ENCODE measurements at places on chromosomes 7 and 10.

GRCh38 chr7:7527047-7527446, 8.6 kb downstream of the COL28A1 start:
- DNase-seq = no peak

GRCh38 chr7:137399827-137400823, 56.6 kb upstream of the PTN start:
- peak; percentile 57 for DNase-seq

- DNase-seq = no peak
Measured at GRCh38 chr7:28792858-28793257, 165.3 kb downstream of the TRIL start.

- no peak for DNase-seq
Measured at GRCh38 chr10:47207281-47207615, 92.7 kb upstream of the GDF10 start.

- no peak for DNase-seq
Measured at GRCh38 chr7:83156006-83156405, 6.7 kb downstream of the PCLO start.

GRCh38 chr7:101632641-101633040, 3.5 kb upstream of the MYL10 start:
- no peak for DNase-seq

DNA sequence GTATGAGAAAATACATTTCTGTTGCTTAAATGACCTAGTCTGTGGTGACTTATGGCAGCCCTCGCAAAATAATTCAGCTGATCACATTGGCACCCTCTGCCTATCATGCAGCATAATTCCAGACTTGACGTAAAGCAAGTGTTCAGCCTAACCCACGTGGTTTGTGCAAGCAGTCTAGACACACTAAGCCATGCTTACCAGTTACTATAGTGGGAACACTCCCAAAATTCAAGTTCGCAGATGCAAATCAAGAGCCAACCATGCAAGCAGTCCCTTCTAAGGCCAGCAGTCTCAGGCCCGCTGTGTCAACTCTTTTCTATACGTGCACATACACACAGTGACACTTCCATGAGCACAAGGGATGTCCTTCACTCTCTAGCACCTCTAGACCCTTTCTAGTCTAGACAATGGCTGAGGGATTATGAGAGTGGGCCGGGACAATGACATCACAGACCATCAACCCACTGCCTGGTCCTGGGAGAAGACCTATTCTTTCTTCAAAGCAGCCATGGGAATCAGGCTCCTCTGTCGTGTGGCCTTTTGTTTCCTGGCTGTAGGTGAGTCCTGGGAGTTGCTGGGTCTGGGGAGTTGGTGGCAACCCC, 29.0 kb upstream of the PRSS1 start:
- DNase-seq = no peak

GRCh38 chr7:28165261-28165660, 15.3 kb downstream of the JAZF1 start:
- peak; percentile 68 for DNase-seq

- DNase-seq = no peak
Measured at GRCh38 chr7:77501192-77501515, 35.9 kb upstream of the PTPN12 start.

DNA sequence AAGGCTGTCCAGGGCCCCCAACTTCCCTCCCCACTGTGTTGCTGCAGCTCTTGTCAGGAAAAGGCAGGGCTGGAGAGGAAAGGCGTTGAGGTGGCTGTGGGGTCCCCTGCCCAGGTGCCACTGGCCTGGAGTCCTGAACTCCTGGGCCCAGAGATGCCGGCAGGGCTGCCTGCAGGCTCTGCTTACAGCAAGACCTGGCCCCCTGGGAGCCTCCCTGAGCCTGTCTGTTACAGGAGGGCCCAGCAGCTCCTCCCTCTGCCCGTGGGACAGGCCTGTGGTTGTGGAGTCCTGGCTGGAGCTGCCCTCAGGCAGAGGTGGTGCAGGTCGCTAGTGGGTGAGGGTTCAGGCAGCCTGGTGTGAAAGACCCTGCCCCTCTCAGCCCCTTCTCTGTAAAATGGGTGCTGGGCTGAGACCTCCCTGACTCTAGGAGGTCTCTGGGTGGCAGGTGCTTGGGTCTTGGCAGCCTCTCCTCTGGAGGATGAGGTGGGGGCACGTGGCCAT, 9.9 kb downstream of the ANTXRL start:
- DNase-seq = no peak

DNA sequence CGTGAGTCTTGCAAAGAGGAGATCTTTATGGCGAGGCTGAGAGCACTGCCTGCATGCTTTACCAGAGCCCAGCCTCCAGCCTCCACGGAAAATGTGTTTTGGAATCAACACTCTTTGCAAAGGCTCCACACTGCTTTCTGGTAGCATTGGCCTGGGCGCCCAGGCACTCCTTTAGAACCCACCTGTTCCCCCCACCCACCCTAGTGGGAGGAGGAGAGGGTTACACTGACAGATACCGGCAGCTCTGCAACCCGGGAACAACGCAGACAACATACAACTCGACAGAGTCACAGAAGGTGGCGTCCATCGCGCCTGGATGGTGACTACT, 5.5 kb upstream of the MNX1 start:
- DNase-seq = no peak

- peak; percentile 37 for DNase-seq
Measured at GRCh38 chr7:76155938-76156337, 45.8 kb upstream of the SRRM3 start.

GRCh38 chr10:79407811-79408795, 37.3 kb downstream of the ZCCHC24 start:
- peak; percentile 76 for DNase-seq

DNA sequence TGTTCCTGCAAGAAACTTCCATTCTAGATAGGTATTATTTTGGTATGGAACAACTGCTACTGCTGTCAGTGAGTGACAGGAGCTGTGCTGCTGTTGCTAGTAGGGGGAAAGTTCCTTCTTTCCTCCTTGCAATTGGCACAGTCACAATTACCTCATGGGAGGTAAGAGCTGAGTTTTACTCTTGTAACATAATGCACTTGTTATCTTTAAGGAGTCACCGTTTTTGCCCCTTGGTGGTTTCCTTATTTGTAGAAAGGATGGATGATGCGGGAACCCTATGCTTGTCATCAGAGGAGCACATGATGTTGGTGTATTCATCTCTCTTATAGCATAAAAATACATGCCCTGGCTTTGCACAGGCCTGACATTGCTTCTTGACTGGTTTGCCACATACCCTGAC, 234.7 kb upstream of the NPY start:
- DNase-seq = no peak

GRCh38 chr7:49767719-49768118, 5.7 kb upstream of the VWC2 start:
- DNase-seq = no peak

- DNase-seq = no peak
Measured at GRCh38 chr7:3179456-3179855, 121.6 kb upstream of the SDK1 start.

DNA sequence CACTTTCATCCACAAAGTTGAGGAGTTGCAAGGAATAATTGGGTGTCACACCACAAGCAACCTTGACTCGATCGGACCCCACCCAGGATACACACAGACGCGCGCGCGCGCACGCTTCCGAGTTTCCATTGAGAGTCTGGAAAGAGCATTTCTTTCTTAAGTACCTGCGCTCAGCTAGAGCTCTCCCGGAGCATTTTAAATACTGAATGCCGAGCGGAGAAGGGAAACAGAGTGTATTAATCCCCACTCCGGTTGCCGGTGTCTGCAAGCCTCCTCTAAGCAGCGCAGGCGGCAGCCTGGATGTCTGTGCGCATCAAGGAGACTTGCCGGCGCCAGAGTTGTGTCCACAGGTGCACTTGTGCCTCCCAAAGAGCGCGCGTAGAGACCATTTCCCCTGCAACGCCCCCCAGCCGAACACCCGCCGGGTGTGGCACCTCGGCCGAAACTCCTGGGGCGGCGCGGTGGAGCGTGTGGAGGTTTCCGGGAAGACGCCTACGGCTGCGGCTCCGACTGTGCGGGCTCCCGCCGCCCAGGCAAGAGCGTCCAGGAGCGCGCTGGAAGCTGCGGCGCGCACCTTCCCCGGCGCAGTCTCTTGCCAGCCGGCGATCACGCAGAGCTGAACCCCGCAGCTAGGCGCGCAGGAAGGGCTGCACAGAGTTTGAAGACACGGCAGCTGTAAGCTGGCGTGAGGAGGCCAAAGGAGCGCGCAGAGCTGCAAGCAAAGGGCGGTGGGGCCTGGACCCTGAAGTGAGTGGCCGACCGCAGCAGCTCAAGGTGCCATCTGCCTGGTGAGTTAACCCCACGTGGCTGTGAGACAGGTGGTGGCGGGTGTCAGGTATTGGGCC, 1.1 kb upstream of the FEZF1 start:
- no peak for DNase-seq

GRCh38 chr7:34806831-34807230, 148.8 kb downstream of the NPSR1 start:
- no peak for DNase-seq

DNA sequence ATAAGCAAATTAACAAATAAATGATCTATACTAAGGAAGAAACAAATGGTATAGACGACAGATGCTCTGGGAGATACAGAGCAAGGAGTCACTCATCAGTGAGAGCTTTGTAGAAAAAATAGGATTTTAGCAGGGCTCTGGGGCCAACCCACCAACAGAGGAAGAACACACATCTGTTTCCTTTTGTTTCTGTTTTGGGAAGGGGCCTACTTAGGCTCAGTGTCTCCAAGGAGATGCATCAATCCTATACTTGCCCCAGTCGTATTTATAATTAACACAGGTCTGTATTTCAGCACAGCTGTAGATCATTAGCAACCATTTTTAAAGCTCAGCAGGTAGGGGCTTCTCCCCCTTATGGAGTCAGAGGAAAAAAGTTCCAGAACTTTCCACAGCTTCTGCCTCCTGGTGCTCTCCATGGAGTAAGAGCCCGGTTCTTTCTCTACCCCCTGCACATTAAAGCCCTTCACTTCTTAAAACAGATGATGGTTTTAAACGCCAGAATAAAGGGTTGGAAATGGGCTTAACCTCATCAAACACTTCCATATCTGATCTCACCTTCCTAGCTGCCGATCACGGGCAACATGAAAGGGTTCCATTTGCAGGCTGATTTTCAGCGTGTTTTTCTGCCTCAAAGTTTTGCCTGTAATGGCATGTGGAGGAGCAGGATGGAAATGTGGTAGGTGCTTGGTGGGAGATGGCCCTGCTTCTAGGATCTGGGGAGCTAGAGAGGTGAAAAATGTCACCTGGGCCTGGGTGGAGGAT, 291.7 kb downstream of the TCF7L2 start:
- DNase-seq = no peak

- DNase-seq = peak; percentile 87
Measured at GRCh38 chr7:143380260-143380645, 892 bp upstream of the ZYX start.

- no peak for DNase-seq
Measured at GRCh38 chr10:3460420-3461128, 288.0 kb upstream of the PITRM1 start.

DNA sequence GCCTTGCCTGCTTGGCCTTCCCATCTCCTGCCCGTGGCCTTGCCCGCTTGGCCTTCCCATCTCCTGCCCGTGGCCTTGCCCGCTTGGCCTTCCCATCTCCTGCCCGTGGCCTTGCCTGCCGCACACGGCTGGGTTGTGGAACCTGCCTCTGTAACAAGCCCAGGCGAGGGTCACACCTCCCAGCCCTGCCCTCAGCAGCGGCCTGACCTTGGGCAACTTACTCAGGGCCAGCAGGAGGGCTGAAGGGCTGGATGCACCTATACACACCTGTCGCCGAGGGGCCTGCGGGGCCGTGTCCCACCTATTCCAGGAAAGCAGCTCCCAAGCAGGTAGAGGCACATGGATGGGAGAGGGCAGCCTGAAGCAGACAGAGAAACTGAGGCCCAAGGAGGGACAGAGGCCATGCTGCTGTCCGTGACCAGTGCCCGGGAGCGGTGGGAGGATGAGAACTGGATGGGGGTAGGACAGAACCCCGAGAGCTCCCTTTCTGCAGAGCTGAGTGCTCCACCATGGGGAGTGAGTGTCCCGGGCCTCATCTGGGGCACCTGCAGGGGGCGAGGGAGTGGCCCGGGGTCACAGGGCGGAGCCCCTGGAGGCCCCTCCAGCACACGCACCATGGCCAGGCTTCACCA, 277.6 kb downstream of the ELFN1 start:
- DNase-seq = no peak

Data from fibroblast of skin of scalp (primary cell).